Non-pigmented ciliary epithelial cell (primary cell): ENCODE measurements at places on chromosomes 16 and 17.

GRCh38 chr17:79914813-79915740 is 75.8 kb upstream of the CBX4 start:
- no peak for DNase-seq

DNA sequence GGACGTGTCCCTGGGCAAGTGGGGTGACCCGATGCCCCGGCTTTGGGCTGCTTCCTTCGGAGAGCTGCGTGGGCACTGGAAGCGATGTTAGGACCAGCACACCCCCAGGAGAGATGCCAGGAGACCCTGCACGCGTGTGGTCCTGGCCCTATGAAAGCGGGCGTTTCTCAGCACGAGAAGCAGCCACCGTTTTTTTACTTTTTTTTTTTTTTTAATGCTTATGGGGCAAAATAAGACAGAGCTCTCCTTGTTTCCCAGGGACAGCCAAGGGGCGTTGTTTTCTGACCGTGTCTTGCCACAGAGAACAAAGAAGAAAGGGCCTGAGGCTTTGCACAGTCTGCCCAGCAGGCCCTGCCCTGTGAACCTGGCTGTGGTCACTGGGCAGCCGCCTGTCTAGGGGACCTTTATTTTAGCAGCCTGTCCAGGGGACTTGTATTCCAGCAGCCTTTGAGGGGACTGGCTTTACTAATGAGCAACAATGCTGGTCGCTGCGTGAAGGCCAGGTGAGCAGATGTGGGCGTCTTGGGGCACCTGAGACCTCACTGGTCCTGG is 996 bp downstream of the SLC25A10 start:
- no peak for DNase-seq

DNA sequence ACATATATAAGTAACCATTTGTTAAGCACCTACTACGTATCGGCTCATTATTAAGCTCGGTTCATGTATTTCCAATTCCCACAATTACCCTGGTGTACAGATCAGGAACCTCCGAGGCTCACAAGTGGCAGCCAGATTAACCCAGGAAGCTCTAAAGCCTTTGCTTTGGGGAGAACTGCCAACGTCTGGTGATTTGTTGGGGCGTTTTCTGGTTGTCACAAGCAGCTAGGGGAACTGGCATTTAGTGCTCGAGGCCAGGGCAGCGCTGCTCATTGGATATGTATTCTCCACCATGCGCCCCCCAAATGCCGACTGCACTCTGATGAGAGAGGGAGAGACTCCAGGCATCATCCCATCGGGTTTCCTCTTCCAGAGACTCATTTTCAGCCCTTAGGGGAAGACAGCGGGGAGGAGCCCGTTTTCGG is 541 bp downstream of the ZNF18 start:
- DNase-seq: no peak

GRCh38 chr17:38418693-38419507 is 9.4 kb upstream of the ARHGAP23 start:
- no peak for DNase-seq

- no peak for DNase-seq
Observed at GRCh38 chr17:50183421-50183994, 17.7 kb downstream of the SGCA start.

GRCh38 chr17:10802496-10803284 is 1.2 kb downstream of the TMEM238L start:
- no peak for DNase-seq

- no peak for DNase-seq
Observed at GRCh38 chr17:55690105-55690508, 32.6 kb downstream of the TMEM100 start.

DNA sequence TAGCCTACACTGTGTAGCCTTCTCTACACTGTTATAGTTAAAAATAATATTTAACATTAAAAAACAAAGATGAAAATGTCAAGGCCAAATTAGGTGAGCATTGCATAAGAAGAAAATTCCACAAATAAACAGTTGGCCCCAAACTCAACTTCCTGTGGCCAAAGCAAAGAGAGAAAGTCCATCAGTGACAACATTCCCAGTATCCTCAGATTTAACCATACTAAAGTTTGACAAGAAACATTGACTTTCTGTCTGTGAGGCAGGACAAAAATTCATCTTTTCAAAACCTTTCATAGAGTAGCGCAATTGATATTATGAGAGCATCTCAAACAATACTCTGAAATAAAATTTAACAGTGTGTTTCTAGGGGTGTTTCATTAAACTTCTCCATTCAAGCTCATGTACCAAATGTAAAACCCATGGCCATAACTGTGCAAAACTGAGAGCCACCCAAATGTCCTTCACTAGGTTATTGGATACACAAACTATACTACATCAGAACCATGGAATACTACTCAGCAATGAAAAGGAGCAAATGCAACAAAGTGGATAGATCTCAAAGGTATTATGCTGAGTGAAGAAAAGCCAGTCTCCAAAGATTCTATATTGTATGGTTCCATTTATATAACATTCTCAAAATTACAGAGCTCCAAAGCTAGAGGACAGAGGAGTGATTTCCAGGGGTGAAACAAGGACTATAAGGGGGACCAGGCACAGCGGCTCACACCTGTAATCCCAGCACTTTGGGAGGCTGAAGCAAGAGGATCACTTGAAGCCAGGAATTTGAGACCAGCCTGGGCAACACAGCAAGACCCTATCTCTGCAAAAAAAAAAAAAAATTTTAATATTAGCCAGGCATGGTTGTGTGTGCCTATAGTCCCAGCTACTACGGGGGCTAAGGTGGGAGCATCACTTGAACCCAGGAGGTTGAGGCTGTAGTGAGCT is 38.7 kb downstream of the TMEM114 start:
- no peak for DNase-seq

DNA sequence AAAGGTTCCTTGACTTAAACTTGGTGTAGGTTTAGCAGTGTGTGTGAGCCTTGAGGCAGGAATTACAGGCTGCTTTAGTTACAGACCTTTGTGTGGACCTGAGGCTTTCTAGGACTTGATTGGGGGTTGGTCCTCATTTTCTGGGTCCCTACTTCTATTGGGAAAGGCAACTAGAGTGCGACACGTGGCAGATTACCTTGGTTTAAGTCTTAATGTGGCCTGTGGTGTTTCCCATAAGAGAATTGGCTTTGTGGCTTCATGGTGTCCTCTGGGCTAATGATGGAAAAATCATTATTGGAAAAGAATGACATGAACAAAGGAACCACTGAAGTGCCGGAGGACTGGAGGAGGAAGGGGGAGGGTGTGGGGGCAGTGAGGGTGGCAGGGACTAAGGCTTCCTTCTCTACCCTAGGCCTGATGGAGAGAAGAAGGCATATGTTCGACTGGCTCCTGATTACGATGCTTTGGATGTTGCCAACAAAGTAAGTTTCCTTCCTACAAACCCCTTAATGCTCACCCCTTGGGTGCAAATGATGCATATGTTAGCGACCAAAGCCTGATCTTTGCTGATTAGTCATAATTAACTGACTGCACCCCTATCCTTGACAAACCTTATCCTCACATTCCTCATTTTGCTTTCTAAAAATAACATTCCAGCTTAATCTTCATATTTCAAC is 2.7 kb downstream of the TLCD1 start:
- no peak for DNase-seq

DNA sequence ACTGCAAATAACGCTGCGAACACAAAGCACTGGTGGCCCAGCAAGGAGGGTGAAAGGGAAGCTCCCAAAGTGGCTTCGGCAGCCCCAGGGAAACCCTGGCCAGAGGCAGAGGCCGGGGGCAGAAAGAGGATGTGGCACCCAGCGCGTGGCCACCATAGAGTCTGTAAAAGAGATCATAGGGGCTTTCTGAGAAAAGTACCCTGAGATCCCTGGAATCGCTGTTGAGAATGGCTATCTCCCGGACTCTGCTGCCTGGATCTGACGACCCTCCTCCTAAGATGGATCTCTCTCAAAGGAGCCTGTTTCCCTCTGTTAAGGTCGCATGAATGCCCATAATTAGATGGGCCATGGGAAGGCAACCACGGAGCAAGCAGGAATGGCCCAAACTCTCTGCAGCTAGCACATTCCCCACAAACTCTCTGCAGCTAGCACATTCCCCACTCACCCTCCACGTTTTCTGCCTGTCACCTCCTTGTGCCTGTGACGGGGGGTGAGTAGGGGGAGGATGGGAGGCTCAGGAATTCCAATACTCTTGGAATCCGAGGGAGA is 364.4 kb downstream of the XYLT1 start:
- DNase-seq: no peak

DNA sequence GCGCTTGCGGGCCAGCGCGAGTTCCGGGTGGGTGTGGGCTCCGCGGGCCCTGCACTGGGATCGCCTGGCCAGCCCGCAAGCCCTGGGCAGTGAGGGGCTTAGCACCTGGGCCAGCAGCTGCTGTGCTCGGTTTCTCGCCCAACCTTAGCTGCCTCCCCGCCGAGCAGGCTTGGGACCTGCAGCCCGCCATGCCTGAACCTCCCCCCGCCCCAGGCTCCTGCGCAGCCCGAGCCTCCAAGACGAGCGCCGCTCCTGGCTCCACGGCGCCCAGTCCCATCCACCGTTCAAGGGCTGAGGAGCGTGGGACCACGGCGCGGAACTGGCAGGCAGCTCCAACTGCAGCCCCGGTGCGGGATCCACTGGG is 12.3 kb upstream of the ZFP90 start:
- DNase-seq: no peak

DNA sequence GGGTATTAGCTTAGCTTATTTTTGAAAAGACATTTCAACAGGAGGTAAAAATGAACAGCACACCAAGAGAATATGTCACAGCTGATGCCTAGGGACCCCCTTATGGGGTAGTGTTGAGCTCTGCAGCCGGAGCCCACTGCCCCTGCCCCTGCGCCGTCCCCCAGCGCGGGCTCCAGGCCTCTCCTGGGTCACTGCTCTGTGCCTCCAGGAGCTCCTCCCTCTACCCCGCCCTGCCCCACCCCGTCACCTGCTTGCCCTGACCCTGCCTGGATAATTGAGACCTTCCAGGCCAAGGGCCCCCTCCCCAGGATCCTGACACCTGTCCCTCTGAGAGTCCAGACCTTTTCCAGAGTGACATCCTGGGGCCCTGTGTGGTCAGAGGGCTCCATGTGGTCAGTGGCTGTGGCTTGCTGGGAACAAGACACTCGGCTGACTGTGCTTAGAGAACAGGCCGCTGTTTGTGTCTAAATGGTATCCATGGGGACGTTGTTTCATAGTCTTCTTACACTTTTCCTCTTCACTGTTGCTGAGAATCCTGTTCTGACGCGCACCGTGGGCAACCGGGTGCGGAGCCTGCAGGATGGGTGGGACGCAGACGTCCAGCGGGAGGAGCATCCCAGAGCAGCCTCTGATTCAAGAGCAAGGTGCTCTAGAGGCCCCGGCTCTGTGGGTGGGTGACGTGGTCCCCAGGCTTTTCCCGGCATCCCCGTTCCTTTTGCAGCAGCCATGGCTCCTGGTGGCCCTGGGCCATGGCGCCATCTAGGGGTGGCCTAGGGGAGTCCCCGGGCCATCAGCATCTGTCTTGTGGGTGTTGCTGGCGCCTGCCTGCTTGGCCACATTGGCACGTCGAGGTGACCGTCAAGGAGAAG is 20.0 kb upstream of the WFIKKN1 start:
- no peak for DNase-seq

DNA sequence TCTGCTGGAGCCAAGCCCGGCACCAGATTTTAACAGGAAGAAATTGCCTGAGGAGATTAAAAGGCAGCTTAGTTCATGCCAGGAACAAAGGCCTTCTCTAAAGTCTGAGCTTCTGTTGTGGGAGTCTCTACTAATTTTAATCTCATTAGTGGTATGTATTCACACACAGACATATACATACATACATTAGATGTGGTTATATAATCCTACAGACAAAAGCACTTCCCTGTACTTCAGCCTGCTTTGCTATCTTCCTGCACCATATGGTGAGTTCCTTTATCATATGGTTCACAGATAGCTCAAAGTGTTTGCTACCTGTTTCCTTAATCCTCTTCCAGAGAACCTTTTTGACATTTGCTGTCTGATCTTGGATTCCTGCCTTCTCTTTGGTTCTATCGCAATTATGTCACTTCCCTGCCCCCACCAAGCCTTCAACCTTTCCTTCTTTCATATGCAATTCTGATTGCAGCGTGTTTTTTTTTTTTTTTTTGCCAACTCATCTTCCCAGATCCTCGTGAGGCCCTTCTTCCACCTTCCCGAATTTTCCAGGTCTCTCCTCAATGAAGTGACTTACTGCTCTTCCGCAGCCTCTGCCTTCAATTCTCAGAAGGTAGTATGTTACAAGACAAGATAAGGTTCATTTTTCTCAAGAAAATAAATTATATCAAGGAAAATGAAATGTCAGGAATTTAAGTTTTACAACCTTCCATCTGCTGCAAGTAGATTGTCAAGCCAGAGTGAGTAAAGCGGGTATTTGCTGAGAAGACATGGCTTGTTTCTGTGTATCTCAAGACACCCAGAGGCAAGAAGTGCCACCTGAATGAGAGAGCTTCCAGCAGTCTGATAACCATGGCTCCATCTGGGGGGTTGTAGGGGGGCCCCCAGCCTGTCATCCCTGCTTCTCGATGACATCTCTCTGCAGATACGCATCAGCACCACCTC is 120.2 kb upstream of the CACNG3 start:
- DNase-seq: no peak

- no peak for DNase-seq
Observed at GRCh38 chr16:70683146-70683944, 2.5 kb downstream of the MTSS2 start.
